Anterior cingulate cortex (tissue), 58 donors: ENCODE measurements at places on chromosomes 16 and 17.

DNA sequence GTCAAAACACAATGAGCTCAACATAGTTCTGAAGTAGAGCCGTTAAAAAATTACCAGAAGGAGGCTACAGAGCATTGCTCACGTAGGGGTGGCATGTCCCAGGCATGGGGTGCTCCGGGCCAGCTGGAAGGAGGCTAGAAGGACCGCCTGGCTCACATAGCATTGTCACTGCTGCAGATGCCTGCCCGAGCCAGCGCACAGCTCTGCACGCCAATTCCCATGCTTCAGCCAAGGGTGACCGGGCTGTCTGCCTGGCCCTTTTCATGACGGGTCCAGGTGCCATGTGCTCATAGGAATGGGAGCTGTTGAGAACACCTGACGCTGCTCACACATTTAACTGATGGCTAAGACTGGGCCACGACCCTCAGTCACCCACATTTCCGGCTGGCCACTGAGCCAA, 228.9 kb upstream of the FOXF1 start:
- no peak for DNase-seq

GRCh38 chr16:81397879-81398520, 46.6 kb upstream of the CMIP start:
- DNase-seq, result no peak

- DNase-seq, result no peak
Measured at GRCh38 chr16:51497541-51498211, 346.6 kb upstream of the SALL1 start.

GRCh38 chr16:49486400-49486799, 112.8 kb downstream of the C16orf78 start:
- DNase-seq, result no peak

DNA sequence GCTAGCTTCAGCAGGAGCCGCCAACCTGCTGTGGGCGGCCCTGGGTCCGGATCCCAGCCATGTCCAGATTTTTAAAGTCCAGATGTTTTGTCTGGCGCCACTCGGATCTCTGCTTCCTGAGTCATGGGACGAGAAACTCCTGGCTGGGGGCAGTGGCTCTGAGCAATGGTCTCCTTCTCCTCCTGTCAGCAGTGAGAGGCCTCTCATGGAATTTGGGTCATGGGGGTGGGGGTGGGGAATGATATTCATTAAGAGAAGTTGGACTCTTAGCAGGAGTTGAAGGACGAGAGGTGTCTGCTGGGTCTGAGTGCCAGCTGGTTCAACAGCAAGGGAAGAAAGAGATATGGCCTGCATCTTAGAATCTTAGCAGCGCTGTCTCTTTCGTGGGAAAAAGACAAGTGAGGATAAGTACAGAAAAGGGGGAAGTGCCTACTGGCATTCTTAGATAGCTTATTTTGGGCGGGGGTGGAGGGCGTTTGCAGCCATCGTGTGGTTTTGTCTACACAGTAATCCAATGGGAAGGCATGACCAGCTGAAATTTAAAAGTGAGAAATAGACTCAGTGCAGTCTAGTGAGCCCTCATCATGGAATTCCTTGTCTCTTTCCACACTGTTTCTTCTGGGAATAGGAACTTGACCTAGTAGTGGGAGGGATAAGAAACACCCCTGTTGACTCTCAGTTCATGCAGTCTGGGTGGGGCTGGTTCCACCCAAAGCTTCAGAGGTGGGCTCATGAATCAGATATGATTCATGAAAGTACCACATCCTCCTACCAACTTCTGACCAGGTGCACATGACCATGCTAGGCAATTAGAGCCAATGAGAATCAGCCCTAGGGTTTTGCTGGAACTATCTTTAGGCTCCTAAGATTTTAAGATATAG, 80.5 kb downstream of the MYH13 start:
- DNase-seq, result no peak

GRCh38 chr17:35315283-35315682, 58.1 kb downstream of the SLFN11 start:
- DNase-seq, result no peak

- DNase-seq, result no peak
Measured at GRCh38 chr17:44828919-44829522, 1.1 kb downstream of the GJC1 start.

- DNase-seq, result no peak
Measured at GRCh38 chr16:23134274-23134673, 15.0 kb downstream of the USP31 start.

DNA sequence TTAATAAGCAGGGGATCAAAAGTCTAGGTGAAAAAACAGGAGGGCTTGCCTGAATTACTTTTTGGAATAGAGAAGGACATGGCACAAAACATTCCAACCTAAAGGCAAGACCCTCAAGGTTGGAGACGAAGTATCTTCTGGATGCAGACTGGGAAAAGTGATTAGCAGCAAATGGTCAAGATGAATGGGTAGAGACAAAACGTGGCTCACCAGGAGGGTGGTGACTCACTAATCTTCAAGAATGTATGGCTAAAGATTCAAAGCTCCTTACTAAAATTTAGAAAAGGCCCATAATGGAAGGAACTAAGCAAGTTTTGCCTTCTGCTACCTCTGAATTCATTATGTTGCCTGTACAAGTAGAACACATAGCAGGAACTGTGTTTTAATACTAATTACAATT, 469.5 kb upstream of the RBFOX1 start:
- DNase-seq, result no peak

GRCh38 chr16:58793366-58793765, 59.2 kb upstream of the GOT2 start:
- no peak for DNase-seq

GRCh38 chr17:6749519-6749918, 6.3 kb upstream of the XAF1 start:
- no peak for DNase-seq

GRCh38 chr17:82061047-82061925, 4.3 kb downstream of the DUS1L start:
- no peak for DNase-seq

- no peak for DNase-seq
Measured at GRCh38 chr16:49738832-49739231, 117.1 kb downstream of the ZNF423 start.

DNA sequence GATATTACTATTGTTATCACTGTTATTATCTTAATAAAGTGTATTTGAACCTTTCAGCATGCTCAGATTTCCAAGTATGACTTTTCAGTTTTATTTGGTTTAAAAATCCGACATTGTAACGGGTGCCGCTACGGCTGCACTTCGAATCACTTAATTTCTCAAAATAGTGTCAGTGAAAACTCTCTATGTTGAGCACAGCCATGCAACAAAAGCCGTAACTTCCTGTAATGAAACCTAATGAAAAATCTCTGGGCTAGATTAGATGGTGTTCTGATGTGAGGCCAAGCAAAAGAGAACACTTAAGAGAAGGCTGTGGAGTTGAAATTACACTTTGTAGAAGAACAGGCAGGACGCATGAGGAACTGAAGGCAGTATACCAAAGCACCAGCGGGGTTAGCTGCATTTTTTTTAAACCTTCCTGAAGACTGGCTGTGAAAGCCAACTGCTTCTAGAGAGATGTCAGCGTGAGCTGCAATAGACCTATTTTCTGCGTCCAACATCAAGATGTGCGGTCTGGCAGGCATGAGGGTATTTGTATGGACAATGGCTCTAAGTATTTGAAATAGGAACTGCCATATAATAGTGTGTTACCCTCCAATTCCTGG, 1545.0 kb upstream of the GOT2 start:
- DNase-seq, result no peak

DNA sequence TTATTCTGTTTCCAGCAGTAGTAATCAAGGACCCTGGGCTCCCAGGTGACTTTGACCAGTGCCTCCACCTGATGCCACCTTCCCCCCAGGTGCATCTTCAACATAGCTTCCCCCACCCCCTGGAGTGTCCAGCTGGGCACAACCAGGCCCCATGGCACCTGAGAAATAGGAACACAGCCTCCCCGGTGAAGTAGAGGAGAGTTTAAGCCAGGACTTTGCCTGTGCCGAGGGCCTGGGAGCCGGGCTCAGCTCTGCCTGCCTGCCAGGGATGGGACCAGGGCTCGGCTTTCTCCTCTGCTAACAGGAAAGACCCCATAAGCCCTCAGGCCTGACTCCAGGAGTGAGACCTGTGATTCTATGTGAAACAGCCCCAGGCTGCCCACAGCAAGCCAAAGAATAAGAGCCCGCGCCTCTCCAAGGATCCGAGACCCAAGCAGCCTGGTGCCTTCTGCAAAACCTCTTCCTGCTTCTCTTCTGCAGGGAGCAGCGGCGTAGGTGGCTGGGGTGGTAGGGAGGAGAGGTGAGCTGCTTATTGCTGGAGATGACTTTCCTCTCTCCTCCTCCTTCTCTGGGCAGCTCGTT, 16.4 kb upstream of the RBFOX3 start:
- DNase-seq, result no peak

- DNase-seq, result no peak
Measured at GRCh38 chr17:43377056-43377810, 21.6 kb upstream of the ARL4D start.

DNA sequence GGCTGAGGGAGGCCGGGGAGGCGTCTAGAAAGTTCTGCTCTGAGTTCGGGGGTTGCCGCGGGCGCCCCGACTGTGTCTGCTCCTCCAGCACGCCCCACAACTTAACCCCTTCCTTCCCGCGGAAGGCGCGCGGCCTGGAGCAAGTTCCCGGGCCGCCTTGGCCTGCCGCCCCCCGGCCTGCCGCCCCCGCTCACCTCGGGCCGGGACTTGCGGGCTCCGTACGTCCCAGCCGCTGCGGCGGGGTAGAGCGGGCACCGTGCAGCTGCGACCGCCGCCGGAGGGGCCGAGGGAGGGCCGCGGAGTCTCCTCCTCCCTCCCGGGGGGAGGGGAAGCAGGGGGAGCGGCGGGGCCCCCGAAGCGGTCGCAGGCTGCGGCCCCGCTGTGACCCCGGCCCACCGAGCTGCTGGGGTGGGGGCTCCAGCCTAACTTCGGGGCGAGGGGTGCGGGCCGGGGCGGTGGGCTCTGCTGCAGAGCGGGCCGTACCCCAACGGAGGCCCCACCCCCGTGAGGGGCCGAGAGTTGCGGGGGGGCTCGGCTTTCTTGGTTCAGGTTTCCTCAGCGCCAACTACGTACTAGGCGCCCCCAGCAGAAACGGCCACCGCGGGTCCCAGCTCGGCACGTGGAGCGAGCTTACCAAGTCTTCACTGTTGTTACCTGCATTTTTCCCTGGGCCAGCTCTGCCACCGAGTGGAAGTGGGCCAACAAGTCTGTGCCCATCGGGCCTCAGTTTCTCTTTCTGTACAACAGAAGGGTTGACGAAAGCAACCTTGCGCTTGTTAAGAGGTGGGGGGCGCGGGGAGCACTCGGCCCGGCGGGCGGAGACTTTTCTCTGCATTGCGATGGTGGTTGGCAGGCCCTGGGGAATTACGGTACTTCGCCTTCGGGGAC, at the start of gene CCDC102A:
Gene CCDC102A (minus strand): TSS at position 266 of the 888 bp plus-strand sequence. CDS start 7,394 bp downstream, outside the sequence.
- DNase-seq, result no peak

DNA sequence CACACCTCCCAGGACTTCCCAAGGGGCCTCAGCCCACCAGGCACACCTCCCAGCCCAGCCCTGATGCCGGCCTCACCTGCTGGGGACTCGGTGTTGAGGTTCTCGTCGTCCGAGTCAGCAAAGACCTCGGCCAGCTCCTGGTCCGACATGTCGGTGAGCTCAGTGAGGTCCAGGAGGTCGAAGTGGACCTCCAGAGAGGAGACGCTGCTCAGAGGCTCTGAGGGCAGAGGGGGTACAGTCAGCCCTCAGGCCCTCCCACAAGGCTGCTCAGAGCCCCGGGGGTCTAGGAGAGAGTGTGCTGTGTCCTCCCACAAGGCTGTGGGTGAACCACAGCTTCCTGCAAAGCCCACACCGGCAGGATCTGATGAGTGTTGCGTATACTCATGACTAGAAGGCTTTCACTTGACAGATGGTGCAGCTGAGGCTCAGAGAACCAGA, 10.5 kb downstream of the DBNDD1 start:
- no peak for DNase-seq

DNA sequence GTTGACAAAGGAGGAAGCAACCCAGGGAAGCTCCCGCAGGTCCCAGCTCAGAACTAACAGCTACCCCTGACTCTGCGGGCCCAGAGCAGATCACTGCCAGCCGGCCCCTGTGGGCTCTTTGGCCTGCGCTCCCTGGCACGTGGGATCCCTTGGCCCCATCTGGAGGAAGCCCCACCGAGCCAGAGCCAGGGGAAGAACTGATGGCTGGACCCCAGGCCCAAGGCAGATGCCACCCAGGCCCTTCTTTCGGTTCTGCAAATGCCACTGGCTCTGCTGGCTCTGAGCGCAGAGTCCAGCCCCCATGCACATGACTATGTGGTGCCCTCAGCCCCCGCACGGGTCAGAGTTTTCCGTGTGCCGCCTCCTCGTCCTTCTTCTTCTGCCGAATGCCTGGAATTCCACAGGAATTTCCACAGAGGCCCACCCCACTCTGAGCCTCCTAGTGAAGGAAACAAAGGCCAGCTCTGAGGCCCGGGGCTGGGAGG, 35.8 kb upstream of the SNN start:
- DNase-seq, result peak; percentile 13

- no peak for DNase-seq
Measured at GRCh38 chr16:14963281-14964173, 11.3 kb upstream of the PDXDC1 start.

DNA sequence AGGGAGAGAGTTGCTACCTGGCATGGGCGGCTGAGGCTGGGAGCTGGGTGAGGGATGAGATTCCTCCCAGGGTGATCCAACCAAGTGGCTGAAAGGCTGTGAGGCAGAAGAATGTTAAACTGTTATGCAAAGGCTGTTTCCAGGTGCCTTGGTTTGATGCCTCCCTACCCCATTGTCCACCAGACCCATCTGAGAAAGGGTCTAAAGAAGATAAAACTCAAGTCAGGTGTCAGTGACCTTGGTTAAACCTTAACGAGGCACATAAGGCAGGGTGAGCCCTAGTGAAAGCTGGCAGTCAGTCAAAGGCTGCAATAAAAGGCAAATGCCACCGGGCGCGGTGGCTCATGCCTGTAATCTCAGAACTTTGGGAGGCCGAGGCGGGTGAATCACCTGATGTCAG, 23.8 kb downstream of the LDHD start:
- no peak for DNase-seq

DNA sequence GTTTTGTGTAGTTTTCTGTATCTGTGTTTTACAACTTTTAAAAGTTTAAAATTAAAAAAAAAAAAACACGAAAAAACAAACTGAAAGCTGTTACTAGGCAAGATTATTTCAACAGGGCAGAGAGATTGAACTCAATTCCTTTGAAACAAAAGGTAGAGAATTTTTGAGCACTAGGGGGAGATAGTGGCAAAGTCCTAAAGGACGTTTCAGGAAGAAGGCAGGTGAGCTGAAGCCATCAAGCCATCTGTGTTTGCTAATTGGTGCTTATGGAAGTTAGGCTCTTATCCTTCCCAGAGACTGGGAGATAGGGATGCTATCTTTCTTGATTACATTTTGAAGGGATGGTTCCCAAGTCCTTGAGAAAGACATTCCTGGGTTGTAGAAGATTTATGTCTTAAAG, 70.6 kb upstream of the CLEC3A start:
- no peak for DNase-seq
